ENCODE measurements at places on chromosomes 5 and 9. TPM values are rescaled to one million over a fixed set of nuclear protein-coding genes. Genes with fewer than 3 reads are reported as not detected.

DNA sequence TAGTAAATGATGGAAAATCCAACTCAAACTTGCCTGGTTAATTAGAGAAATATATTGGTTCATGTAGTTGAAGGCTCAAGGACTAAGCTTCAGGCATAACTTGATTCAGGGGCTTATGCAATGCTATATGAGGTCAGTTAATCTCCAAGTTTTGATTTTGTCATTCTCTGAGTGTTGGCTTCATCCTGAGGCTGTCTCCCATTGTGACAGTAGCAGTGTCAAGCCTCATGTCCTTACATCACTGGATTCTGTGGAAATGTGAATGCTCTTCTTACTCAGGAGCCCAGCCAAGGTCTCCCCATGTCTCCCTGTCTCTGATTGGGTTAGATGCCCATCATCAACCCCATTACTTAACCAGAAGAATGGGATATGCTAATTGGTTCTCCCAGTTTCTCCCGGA, 44.4 kb upstream of the SNX2 start:
- no peaks in the 10 kb centered on the region for H3K4me1 ChIP-seq
- H3K27ac ChIP-seq, result no peak overlapping the region
- no peaks in the 10 kb centered on the region for H3K27me3 ChIP-seq
- no peak for DNase-seq
- H3K4me3 ChIP-seq, result no peak overlapping the region

GRCh38 chr9:20236676-20237075, 385.6 kb downstream of the MLLT3 start:
- no peak overlapping the region for H3K27ac ChIP-seq
- no peaks in the 10 kb centered on the region for H3K4me1 ChIP-seq
- no peak for DNase-seq
- H3K36me3 ChIP-seq, result no peaks in the 10 kb centered on the region
- H3K27me3 ChIP-seq, result no peaks in the 10 kb centered on the region

DNA sequence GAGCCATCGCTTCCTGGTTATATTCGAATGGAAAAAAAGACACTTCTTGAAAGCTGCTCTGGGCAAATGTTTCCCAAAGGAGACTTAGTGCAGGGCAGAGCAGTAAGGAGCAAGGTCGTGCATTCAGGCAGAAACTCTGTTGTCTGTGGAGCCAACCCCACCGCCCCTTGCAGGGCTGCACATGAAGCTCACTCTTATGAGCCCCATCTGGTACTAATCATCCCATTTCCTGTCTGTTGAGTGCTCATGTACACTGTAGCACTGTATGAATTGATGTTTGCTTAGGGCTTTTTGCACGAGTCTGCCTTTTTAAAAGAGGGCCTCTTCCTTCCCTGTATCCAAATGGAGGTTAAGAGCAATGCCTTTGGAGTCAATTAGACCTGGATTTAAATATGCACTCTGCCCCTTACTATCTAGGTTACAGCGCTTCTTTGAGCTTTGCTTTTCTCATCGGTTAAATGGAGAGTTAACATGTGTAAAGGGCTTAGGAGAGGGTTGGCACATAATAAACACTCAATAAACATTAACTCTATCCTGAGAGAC, 25.4 kb downstream of the HMHB1 start:
- DNase-seq, result no peak
- no peak overlapping the region for H3K27ac ChIP-seq
- H3K4me3 ChIP-seq, result no peak overlapping the region
- no peaks in the 10 kb centered on the region for H3K4me1 ChIP-seq

GRCh38 chr5:1139331-1140170, 27.7 kb upstream of the SLC12A7 start:
- no peak overlapping the region for H3K27ac ChIP-seq
- H3K27me3 ChIP-seq, result no peaks in the 10 kb centered on the region
- no peak overlapping the region for H3K4me3 ChIP-seq
- peaks cover 23% of the 10 kb centered on the region for H3K4me1 ChIP-seq
- H3K36me3 ChIP-seq, result no peaks in the 10 kb centered on the region
- DNase-seq, result no peak

- H3K4me3 ChIP-seq, result no peak overlapping the region
- no peak for DNase-seq
- no peaks in the 10 kb centered on the region for H3K36me3 ChIP-seq
- peak overlapping the region; percentile 89 for H3K27ac ChIP-seq
Measured at GRCh38 chr9:114205171-114206015, 50.1 kb downstream of the COL27A1 start.

DNA sequence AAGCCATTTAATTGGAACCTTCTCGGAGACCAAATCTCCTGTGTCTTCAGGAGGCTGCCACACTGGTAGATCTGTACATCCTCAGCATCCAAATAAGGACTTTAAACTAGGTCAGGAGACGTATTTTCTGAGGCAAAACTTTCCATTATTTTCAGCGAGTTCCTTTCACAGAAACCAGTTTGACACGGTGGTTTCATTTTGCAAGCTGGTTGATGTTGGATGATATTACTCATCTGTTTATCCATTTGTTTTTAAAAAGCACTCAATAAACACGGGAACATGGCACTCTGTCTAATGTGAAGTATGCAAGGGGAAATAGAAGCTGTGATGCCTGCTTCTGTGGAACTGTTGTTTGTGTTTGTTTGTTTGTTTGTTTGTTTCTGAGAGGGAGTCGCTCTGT, 199.6 kb downstream of the ERCC6L2 start:
- no peaks in the 10 kb centered on the region for H3K4me1 ChIP-seq
- no peaks in the 10 kb centered on the region for H3K27me3 ChIP-seq
- DNase-seq, result no peak
- no peaks in the 10 kb centered on the region for H3K36me3 ChIP-seq
- H3K4me3 ChIP-seq, result no peak overlapping the region
- H3K27ac ChIP-seq, result no peak overlapping the region

DNA sequence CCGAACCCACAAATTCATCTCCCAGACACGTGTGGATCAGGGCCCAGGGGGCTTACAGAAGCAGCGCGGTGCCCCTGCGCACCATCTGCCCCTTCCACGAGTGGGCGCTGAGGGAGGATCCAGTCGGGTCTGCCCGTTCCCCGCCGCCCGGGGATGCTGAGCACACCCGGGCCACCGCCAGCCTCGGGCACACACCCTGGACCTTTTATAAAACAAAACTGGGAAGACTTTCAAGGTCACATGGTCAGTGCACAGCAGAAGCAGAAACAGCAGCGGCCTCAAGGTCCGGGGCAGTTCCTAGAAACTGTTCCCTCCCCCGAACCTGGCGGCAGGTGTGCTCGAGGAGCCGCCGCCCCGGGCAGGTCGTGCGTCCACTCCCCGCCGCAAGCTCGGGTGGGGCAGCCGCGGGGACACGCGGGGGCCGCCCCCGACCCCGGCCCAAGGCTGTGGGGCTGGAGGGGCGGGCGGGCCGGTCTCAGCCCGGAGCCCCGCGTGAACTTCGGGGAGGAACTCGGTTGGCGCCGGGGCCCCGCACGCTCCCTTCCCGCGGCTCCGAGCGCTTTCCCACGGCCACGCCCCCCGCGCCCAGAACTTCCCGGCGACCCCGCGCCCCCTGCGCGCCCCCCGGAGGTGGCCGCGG, 633 bp upstream of the PPP1R26 start:
- peaks cover 20% of the 10 kb centered on the region for H3K4me1 ChIP-seq
- H3K36me3 ChIP-seq, result peaks cover under 1% of the 10 kb centered on the region
- peak; percentile 61 for DNase-seq
- H3K27ac ChIP-seq, result peak overlapping the region; percentile 80
- no peaks in the 10 kb centered on the region for H3K27me3 ChIP-seq
- peak overlapping the region; percentile 75 for H3K4me3 ChIP-seq

DNA sequence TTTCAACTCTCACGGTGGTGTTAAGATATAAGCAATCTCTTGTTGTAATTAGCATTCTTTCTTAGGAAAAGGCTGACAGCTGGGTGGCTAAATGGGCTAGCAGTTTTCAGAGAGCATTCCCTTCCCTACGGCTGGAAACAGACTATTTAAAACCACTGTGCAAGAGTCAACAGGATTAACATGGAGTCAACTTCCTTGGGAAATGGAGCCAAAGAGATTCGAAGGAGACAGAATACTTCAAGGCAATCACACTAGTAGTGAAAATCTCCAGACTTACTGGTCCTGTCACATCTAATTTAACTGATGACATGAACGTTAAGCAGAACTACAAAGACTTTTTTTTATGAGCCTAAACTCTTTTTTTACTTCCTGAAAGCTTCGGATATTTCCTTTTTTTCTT, 453.3 kb upstream of the ITGA1 start:
- H3K4me3 ChIP-seq, result no peak overlapping the region
- no peak for DNase-seq
- H3K27me3 ChIP-seq, result no peaks in the 10 kb centered on the region
- H3K4me1 ChIP-seq, result no peaks in the 10 kb centered on the region
- no peaks in the 10 kb centered on the region for H3K36me3 ChIP-seq
- H3K27ac ChIP-seq, result no peak overlapping the region

DNA sequence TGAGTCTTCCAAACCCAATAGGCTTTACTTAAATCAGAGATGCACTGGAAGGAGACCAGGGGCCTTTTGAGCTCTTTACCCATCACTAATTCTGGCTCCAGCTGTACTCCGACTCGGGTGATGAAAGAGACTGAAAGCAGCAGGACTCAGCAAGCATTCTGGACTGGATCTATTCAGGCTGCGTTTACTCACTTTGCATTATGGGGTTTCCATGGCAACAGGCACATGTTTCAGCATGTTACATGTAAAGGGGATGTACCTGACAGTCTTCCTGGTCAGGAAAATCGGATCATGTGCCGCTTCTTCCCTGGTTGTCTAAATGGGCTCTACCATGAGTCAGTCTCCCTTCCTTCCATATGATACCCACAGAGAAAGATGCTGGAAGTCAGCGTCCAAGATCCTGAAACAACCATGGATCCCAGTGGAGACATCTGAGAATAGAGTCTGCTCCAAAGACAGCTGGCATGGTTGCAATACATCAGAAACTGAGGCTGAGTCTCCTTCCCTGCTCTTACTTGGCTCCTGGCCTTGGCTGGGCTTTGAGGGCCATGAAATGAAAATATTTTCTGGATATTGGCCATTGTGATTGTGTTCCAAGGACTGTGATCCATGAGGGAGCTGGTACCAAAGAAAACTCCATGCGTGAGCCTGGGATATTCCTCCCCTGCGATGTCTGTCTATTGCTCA, 102.5 kb upstream of the TNC start:
- no peak for DNase-seq
- H3K36me3 ChIP-seq, result no peaks in the 10 kb centered on the region
- H3K4me1 ChIP-seq, result no peaks in the 10 kb centered on the region
- H3K27me3 ChIP-seq, result no peaks in the 10 kb centered on the region
- H3K4me3 ChIP-seq, result no peak overlapping the region

- H3K27me3 ChIP-seq, result no peaks in the 10 kb centered on the region
- no peaks in the 10 kb centered on the region for H3K4me1 ChIP-seq
- DNase-seq, result no peak
- no peaks in the 10 kb centered on the region for H3K36me3 ChIP-seq
Measured at GRCh38 chr5:37951946-37952721, 112.3 kb upstream of the GDNF start.

GRCh38 chr5:68544648-68545552, 329.3 kb downstream of the PIK3R1 start:
- H3K36me3 ChIP-seq, result no peaks in the 10 kb centered on the region
- no peak overlapping the region for H3K4me3 ChIP-seq
- DNase-seq, result no peak
- no peaks in the 10 kb centered on the region for H3K27me3 ChIP-seq
- H3K27ac ChIP-seq, result no peak overlapping the region
- peaks cover 7% of the 10 kb centered on the region for H3K4me1 ChIP-seq

- no peak overlapping the region for H3K27ac ChIP-seq
- peaks cover 21% of the 10 kb centered on the region for H3K4me1 ChIP-seq
- H3K27me3 ChIP-seq, result no peaks in the 10 kb centered on the region
- H3K36me3 ChIP-seq, result no peaks in the 10 kb centered on the region
- no peak for DNase-seq
Measured at GRCh38 chr5:172546196-172546595, 91.9 kb upstream of the SH3PXD2B start.

GRCh38 chr5:96254980-96255691, 177.9 kb downstream of the PCSK1 start:
- no peaks in the 10 kb centered on the region for H3K27me3 ChIP-seq
- H3K4me3 ChIP-seq, result no peak overlapping the region
- no peaks in the 10 kb centered on the region for H3K4me1 ChIP-seq
- no peak for DNase-seq
- peak overlapping the region; percentile 54 for H3K27ac ChIP-seq
- no peaks in the 10 kb centered on the region for H3K36me3 ChIP-seq

GRCh38 chr5:40270274-40270845, 409.4 kb upstream of the PTGER4 start:
- H3K27ac ChIP-seq, result no peak overlapping the region
- H3K4me1 ChIP-seq, result no peaks in the 10 kb centered on the region
- H3K36me3 ChIP-seq, result no peaks in the 10 kb centered on the region
- no peak overlapping the region for H3K4me3 ChIP-seq
- DNase-seq, result no peak
- no peaks in the 10 kb centered on the region for H3K27me3 ChIP-seq

DNA sequence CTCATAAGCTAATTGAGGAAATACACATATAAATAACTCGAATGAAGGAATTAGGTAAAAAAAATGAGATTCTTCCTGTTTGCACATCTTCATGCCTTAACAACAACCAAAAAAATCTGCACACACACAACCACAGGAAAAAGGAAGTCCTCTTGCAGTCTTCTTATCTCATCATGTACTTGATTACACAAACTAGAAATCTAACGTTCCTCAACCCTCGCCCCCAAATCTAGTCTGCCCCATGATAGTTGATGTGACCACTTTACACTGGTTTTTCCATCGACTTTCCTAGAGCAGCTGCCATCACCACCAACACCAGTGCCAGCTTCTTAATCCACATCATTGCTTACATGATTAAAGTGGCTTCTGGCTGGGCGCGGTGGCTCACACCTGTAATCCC, 31.2 kb upstream of the RNU6ATAC start:
- H3K4me1 ChIP-seq, result no peaks in the 10 kb centered on the region
- H3K27me3 ChIP-seq, result no peaks in the 10 kb centered on the region
- no peak for DNase-seq
- no peak overlapping the region for H3K27ac ChIP-seq
- no peak overlapping the region for H3K4me3 ChIP-seq
- H3K36me3 ChIP-seq, result no peaks in the 10 kb centered on the region

DNA sequence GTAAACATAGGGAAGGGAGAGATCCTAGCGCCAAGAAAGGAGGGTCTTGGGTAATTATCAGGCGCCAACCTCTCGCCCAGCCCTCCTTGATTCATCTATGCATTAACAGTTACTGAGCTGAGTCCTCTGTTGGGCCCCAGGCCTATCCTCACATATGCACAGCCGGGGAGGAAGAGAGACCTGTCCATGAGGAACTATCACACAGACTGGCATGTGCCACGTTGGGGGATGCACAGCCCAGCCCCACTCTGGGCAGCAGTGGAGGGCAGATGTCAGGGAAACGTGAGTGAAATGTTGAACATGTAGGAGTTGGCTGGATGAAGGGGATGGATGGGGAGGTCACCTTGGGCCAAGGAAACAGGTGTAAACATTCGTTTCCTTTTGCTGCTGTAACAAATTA, 18.8 kb upstream of the ENHO start:
- no peaks in the 10 kb centered on the region for H3K4me1 ChIP-seq
- no peak overlapping the region for H3K4me3 ChIP-seq
- no peaks in the 10 kb centered on the region for H3K36me3 ChIP-seq
- DNase-seq, result peak; percentile 38
- no peak overlapping the region for H3K27ac ChIP-seq

- no peaks in the 10 kb centered on the region for H3K27me3 ChIP-seq
- no peak overlapping the region for H3K27ac ChIP-seq
- no peaks in the 10 kb centered on the region for H3K36me3 ChIP-seq
- H3K4me3 ChIP-seq, result no peak overlapping the region
- no peak for DNase-seq
Measured at GRCh38 chr5:77301447-77301883, 91.0 kb downstream of the PDE8B start.

Gene TOPORS
- 11.0 TPM for total RNA-seq

Gene UGT3A1
- not detected for total RNA-seq

Gene NACC2
- total RNA-seq, result 55.5 TPM

Gene HAVCR2
- 1.8 TPM for total RNA-seq

Gene TIGD6
- 1.6 TPM for total RNA-seq

Gene SOX30
- not detected for total RNA-seq

Data from right atrium auricular region (tissue), 2 donors.